GM18507 (cell line): ENCODE measurements at places on chromosomes 13 and 19.

DNA sequence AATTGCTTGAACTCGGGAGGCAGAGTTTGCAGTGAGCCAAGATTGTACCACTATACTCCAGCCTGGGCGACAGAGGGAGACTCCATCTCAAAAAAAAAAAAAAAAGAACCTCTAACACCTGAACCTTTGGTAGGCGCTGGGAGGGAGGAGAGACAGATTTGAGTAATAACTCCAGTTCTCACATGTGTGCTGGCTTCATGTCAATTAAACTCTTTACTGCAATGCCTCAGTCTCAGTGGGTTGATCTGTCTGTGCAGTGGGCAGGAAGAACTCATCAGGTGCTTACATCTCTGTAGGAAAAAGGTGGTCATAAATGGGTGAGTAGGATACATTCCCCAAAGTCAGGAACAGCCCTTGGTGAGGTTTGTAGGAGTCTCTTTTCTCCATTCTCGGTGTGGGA is 85.1 kb upstream of the ABCC4 start:
- no peak for DNase-seq

- no peak for DNase-seq
Observed at GRCh38 chr13:113428871-113429607, 24.2 kb downstream of the ADPRHL1 start.

GRCh38 chr13:113182046-113182445 is 23.6 kb downstream of the PROZ start:
- DNase-seq = no peak

GRCh38 chr13:26246154-26246553 is 7.8 kb upstream of the CDK8 start:
- no peak for DNase-seq

- DNase-seq = no peak
Observed at GRCh38 chr19:30083125-30083681, 141.2 kb downstream of the URI1 start.

DNA sequence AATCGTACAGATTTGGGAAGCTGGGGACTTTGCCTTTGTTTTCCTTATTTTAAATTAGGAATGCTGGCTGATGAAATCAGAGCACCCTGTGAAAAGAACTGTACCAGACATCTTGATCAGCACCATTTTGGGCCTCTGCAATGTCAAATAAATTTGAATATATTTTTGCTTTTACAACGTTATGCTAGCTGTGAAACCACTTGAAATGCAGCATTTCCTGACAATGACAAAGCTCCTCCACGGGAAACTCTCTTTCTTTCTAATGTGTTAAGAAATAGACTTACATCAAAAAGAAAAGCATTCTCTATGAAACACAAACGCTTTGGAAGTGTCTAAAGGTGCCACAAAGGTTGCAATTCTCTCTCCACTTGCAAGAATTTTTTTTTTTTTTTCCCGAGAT is 47.1 kb upstream of the MAP3K10 start:
- DNase-seq = no peak

- no peak for DNase-seq
Observed at GRCh38 chr13:76316998-76317527, 569.1 kb downstream of the KCTD12 start.

DNA sequence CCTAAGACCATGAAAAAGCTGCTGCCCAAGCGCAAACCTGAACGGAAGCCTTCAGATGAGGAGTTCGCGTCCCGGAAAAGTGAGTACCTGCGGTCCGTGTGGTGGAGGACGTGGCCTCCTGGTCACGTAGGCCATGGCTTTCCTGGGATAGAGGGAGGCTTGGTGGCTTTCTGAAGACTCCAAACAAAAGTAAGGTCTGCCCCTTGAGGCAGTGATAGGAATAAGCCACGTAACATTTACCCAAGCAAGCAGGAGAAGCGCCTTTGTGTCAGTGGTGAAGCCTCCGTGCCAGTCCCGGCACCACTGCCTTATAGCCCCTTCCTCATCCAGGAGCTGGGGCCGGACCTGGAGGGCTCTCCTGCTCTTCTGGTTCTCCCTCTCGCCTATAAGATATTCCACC is 34.3 kb upstream of the TEX29 start:
- no peak for DNase-seq

GRCh38 chr13:56735537-56735942 is 405.2 kb upstream of the PRR20A start:
- no peak for DNase-seq

DNA sequence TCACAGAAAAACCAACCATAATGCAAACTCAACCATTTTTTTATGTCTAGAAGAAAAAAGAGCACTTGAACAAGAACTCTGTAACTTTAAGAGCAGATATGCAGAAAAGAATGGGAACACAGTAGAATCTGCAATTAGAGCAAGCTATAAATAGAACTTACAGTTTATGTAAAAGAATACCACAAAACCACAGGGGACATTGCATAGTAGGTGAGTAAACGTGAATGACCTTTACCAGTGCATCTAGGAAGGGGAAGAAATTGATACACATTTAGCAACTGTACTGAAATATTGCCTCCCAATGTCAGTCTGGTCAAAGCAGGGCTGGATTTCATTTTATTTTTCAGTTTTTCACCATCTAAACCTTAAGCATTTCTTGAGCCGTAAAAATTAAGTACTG is 242.2 kb upstream of the EDNRB start:
- no peak for DNase-seq

DNA sequence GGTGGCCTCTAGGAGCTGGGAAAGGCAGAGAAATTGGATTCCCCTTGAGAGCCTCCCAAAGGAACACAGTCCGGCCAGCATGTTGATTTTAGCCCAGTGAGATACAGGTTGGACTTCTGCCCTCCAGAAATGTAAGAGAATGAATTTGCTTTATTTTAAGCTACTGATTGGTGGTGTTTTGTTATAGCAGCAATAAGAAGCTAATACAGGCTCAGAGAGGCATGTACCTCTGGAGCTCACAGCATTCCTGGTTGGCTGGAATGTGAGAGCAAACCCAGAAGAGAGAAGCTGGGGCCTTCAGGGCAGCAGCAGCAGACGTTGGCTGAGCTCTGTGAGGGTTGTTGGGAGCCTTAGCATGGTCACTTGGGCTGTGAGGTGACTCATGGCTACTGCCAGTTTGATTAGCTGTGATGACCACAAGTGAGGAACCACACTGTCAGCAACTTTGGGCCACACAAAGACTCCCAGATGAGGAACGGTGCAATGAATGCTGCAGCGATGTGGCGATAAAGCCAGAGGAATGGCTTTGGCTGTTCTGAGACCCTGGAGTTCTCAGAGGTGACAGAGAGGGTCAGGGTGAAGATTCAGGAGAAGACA is 80.1 kb downstream of the CYSLTR2 start:
- no peak for DNase-seq

DNA sequence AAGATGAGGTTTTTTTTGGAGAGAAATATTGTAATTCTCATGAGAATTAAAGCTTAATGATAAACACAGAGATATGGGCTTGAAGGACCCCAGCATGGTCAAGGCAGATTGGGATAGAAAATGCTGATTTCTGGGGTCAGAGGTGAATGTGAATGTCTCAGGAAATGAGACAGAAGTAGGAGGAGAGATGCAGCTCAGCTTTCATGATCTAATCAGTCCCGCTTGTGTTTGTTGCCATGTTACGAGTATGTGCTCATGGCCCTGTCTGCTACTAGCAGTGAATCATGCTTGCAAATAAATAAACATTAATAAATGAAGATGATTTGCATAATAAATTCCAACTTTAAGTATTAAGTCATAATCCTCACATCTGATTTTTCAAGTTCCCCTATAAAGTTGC is 23.0 kb upstream of the NDFIP2 start:
- no peak for DNase-seq

DNA sequence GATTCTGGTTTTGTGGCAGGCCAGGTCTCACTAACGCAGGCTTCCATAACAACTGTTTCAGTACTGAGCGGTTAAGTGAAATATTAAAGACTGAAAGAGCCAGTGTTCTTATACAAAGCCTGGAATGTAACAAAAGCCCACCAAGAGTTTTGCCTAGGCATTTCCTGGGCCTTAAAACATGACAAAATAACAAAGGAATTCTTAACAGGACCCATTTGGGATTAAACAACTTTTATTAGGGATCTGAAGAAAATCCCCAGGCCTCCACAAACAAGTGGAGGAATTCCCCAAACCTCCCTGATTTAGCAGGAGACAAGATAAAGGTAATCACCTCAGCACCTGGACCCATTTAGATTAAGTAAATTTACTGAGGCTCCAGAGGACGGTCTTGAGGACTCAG is 799.7 kb upstream of the SPRY2 start:
- no peak for DNase-seq

DNA sequence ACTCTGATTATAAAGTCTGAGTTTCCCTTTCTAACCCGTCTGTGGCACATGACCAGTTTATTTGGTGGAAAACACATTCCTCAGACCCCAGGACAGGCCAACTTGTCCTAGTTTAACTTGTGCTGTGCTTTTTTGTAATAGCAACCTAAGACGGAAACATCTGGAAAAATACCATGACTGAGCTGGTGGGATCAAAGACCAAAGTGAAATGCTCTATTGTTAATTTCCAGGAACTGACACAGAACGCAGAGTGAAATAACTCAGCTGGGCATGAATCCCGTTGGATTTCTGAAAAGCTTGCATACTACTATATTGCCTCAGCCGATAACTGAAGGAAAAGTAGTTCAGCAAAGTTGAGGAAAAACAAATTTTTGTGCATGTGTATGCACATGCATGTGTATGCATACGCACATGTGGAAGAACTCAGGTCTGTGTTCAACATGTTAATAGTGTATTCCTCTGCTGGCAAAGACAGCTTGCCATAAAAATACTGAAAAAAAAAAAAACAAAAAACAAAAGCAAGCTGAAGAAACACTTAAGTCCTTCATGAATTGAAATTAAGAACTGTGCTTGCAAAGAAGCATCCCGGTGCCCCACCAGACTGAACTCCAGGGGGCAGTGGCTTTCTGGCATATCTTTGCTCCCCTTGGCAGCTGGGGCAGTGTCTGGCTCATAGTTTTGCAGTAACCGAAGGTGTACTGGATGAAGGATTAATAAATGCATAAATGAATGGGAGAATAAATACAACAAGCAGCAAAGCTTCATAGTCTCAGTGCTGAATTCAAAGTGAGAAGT is 187.8 kb downstream of the LHFPL6 start:
- DNase-seq = no peak

DNA sequence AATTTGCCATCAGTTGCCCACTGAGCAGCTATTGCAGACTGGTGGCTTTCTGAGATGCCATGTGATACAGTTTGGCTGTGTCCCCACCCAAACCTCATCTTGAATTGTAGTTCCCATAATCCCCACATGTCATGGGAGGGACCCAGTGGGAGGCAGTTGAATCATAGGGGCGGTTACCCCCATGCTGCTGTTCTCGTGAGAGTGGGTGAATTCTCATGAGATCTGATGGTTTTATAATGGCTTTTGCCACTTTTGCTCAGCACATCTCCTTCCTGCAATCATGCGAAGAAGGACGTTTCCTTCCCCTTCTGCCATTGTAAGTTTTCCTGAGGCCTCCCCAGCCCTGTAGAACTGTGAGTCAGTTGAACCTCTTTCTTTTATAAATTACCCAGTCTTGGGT is 34.8 kb upstream of the ANKRD10 start:
- DNase-seq = no peak

DNA sequence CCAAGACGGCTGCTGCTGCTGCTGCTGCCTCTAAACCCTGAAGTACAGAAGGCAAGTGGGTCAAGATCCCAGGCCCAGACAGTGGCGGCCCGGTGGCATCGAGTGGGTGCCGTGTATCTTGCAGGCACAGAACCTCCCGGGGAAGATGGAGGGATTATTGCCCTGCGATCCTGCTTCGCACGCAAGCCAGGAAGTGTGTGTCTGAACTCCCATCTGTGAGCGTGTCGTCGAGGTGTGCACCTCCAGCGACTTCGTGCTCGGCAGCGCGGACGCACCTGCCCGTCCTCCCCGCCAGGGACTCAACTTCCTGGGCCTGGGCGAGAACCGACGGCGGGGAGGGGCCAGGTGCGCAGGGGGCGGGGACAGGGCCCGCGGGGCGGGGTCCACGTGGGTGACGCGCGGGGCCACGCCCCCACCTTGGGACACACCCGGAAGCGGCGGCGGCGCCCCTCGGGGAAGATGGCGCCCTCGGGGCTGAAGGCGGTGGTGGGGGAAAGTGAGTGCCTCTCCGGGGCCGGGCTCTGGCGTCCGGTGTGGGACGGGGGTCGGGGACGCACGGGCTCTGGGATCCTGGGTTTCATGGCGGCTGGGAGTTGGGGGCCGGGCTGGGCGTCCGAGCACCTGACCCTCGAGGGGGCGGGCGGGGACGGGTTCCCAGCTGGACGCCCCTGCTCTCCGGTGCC is at the start of gene STXBP2:
Gene STXBP2 (plus strand): TSS at position 420 of the 683 bp plus-strand sequence. CDS start 40 bp downstream, at position 460.
- DNase-seq = peak; percentile 97

DNA sequence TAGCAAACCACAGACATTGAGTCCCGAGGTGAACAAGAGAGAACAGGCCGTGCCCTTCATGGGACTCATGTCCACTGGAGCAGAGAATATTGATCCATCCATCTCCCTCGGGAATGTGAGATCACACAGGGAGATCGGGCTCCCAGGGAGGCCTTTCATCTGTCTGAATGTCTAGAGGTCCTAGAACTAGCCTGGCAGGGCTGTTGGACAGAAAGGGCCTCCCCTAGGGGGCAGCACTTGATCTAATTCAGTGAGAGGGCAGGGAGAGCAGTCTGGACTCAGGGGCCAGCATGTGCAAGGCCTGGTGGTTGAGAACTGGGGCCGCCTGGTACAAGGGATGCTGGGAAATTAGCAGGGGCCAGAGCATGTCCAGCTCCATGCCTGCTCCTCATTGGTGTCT is 4.3 kb downstream of the RUVBL2 start:
- no peak for DNase-seq

DNA sequence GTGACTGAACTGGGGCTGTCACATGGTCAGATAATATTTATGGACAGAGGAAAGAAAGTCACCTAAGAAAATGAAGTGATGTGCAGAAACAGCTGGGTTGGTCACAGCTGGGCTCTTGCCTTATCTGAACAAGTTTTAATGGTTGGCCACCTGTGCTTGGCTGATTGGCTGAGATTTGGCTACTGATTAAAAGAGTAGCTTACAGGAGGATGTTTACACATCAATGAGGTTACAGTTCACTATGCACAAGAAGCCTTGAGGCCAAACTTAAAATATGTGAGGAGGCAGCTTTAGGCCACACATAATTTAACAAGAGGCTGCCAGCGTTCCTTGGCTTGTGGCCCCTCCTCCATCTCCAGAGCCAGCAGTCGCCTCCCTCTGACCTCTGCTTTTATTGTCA is 99.2 kb upstream of the C1QTNF9B start:
- DNase-seq = no peak

- no peak for DNase-seq
Observed at GRCh38 chr13:50425772-50426171, 410.5 kb downstream of the KCNRG start.

DNA sequence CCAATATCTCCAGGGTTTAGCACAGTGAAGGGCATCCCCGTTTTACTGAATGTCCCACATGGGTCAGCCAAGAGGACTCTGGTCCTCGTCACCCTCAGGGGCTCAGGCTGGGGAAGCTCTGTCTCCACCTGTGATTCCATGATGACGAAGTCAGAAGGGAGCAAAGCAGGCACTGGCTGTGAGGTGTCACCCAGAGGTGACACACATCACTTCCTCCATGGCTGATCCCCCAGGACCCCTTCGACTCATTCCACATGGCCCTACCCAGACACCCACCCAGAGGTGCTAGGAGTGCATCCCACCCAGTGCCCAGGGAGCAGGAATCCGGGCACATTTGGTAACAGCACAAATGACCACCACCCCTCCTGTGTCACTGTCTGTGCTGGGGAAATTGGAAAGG is 145.2 kb upstream of the VSTM2B start:
- DNase-seq = no peak

GRCh38 chr19:58366585-58367430 is 4.3 kb upstream of the ZNF497 start:
- no peak for DNase-seq

- no peak for DNase-seq
Observed at GRCh38 chr19:57560049-57560491, 407 bp upstream of the ZNF550 start.
